ENCODE measurements at places on chromosomes 1 and 21.

DNA sequence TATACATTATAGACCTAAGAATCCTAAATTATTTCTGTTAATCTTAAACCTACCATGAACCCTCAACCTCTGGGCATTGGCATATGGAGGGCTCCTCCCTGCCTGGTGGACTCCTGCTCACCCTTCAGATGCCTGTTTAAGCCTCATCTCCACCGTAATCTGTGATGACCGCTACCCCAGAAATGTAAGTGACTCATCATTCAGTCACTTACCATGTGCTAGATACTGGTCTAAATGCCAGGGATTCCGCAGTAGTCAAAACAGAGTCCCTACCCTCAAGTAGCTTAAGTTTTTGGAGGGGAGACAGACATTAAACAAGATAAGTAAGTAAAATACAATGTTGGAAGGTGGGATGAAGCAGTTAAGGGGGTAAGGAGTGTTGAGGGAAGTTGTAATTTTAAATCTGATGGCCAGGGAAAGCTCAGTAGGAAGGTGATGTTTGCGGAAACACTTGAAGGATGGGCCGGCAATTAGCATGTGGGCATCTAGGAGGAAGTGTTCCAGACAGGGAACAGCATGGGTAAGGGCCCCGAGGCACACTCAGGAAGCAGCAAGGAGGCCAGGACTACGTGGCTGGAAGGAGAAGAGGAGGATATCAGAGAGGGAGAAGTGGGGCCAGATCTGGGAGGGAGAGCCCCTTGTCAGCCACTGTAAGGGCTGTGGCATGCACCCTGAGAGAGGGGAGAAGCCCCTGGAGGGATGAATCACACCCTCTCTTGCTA is 141.7 kb upstream of the HOOK1 start:
- DNase-seq, result no peak

GRCh38 chr1:150688763-150689162 is 8.2 kb downstream of the GOLPH3L start:
- no peak for DNase-seq

- DNase-seq, result no peak
These were observed 284.9 kb upstream of the RUNX1 start for GRCh38 chr21:35333831-35334618.

DNA sequence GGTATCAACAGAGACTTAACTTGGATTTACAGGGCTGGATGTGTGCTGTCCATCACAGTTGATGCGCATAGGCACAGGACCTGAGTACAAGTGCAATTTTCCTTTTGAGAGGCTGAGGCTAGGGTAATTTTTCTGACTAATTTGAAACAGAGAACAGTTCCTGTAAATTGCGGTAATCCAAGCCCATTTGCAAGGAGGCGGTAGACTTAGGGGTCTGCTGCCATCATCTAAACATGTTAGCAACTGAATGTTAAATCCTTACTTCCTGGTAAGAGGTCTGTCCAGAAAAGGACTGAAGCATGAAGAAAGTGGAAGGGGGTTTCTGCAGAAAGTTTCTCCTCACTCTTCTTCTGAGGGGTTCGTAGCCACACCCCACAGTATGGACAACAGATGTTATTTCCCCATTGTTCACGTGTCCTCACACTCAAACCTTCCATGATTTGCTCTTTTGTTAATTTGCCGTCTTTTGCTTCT is 23.7 kb upstream of the C1orf198 start:
- DNase-seq, result no peak

DNA sequence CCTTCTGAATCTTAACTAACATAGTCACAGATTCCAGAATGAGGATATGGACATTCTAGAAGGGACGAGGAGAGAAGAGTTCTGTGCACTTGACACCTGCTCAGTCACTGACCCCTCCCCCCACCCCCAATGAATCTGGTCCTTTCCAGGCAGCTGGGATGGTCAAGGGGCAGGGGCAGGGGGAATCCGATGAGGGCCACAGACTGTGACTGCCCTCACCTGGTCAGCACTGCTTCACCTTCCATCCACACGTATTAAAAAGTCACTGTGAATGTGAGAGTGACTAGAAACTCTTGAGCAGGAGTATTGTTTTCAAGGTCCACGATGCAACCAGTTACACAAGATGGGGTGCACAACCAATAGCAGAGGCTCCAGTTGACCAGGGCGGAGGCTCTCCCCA is 9.5 kb upstream of the PRAMEF12 start:
- no peak for DNase-seq

- DNase-seq, result no peak
These were observed 77.9 kb downstream of the ADARB1 start for GRCh38 chr21:45152265-45152746.

DNA sequence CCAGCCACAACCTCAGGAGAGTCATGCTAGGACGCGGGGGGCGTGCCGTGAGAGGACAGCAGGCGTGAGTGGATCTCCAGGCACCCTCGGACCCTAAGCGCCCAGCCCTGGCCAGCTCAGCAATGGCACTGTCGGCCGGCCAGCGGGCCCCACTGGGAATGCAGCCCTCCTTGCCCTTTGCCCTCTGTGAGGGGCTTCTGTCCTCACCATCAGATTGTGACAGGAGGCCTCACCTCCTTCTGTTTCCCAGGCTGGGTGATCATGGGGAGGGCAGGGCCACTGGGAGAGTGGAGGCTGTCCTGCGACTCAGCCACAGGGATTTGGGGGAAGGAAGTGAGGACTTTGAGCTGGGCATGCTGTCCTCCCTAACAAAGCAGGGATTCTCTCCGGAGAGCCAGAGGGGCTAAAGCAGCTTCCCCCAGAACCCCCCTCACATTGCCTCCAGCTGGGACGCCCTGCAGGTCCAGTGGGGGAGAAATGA is 6.6 kb upstream of the LRRC3 start:
- no peak for DNase-seq

DNA sequence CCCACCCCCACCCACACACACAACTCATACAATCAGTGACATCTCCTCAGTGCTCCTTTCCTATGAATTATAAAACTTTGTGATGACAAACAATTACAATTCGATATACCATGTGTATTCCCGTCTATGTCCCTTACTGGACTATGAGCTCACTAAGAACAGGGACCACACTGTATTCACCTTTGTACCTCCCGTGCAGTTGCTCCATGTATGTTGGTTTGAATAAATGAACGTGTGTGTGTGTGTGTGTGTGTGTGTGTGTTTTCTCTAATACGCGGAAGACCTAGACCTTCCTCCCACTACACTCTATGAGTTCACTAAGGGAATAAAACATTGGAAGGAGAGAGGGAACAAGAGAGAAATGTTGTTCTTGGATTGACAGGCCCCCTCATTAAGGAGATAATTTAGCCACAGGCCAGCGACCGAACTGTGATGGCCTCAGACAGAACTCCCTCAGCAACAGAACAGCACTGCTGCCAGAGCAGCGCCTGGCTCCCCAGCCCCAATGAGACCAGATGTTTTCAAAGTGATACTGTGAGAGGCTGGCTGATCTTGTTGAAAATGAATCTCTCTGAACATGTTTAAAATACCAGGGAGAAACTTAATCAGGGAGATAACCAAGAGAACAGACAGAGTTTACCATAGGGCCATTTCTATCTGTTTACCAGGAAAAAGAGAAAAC is 21.7 kb downstream of the BCAR3 start:
- DNase-seq, result no peak

DNA sequence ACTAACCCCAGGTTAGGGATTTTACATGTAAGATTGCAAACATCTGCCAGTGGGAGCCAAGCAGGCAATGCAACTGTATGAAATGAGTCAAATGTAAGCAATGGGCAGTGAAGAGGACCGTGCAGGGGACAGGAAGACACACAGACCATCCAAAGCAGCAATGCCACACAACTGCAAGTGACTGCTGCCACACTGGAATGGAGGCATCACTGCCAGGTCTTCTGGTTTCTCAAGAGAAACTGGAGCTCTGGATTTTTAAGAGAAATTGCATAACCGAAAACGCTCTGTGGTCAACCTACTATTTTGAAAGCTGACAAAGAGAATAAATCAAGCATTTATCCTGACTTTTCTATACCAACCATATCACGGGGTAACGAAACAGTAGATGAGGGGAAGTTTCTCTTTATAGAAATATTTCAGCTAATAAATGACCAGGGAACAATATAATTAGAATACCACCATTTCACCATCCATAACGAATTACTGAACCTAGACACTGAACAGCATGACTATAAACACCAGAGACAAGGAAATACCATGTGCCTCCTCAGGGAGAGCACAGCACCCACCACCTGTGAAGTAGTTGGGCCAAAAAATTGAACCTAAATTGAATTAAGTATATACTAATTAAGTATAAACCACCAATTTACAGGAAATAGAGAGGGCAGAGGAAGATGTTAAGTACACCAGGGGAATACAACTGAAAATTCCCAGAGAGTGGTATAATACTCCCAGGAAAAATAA is 4.4 kb downstream of the AK2 start:
- DNase-seq, result no peak

GRCh38 chr1:36737767-36738166 is 255.1 kb upstream of the CSF3R start:
- DNase-seq, result no peak

DNA sequence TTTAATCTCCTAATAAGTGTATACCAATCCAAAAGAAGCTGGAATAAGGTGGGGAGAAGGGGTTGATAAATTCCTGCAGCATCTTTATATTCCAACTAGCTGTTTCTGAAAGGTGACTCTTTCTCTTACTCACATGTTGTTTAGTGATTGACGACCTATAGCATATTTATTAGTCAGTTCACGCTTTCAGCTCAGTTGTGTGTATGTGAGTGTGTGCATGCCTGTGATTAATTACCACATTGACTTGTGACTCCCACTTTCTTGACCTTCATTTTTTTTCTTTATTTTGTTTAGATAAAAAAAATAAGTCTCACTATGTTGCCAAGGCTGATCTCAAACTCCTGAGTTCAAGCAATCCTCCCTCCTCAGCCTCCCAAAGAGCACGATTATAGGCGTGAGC is 44.4 kb downstream of the ATP2B4 start:
- DNase-seq, result no peak

GRCh38 chr1:234400773-234401172 is 27.5 kb downstream of the COA6 start:
- DNase-seq, result no peak

DNA sequence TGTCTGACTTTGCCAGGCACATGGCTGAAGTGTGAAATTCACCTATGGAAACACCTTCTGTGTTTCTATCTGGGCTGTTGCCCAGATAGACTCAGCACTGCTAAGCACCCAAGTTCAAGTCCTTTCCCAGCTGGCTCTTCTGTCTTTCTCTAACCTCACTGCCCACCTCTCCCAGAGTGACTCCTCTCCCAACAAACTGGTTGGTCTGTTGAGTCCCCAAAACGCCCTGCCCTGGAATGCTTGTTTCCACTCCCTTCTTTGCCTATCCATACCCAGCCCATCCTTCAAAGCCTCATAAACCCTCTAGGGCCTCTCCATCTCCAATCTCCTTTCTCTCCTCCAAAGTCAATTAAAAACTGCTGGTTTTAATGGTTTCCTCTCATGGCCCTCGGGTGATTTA is 15.6 kb downstream of the PLXNA2 start:
- no peak for DNase-seq

DNA sequence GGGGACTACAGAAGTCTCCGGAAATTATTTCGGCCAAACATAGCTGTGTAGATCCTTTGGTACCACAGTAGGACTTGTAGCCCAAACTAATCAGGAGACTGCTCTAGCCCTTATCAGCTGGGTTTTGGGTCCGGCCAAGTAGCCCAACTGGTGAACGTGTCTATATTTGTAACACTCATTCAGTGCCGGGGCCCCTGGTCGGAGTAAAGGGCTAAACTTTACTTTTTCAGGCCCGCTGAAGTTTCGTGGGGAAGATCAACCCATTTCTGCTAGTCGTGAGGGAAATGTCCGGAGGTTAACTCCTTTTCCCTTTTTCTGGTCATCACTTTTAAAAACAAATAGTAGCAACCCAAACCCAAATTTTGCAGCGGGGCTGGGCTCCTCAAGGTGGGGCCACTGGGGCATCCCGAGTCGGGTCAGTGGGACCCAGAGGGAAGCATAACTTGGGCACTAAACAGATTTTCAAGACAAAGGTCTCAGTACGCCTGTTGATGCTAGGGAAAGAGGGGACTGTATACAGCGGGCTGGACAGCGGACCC is 1.7 kb downstream of the LHX9 start:
- no peak for DNase-seq

- DNase-seq, result no peak
These were observed 179.6 kb downstream of the DHRS3 start for GRCh38 chr1:12438349-12438924.

DNA sequence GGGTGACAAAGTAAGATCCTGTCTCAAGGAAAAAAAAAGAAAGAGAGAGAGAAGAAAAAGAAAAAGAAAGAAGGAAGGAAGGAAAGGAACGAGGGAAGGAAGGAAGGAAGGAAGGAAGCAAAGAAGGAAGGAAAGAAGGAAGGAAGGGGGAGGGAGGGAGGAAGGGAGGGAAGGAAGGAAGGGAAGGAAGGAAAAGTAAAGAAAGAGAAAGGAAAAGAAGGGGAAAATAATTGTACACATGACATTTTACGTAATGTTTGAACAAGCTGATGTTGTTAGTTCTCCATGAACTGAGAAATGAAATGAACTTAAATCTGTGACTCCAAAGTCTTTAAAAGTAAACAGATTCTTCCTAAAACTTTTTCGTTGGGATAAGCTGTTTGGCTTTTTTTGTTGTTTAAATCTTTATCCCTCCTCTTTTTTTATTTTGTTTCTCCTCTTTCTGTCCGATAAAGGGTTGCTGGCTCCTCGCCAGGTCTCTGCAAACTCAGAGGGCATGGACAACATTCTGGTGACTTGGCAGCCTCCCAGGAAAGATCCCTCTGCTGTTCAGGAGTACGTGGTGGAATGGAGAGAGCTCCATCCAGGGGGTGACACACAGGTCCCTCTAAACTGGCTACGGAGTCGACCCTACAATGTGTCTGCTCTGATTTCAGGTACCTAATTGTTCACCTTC is 59.8 kb downstream of the IL12RB2 start:
- DNase-seq, result no peak

DNA sequence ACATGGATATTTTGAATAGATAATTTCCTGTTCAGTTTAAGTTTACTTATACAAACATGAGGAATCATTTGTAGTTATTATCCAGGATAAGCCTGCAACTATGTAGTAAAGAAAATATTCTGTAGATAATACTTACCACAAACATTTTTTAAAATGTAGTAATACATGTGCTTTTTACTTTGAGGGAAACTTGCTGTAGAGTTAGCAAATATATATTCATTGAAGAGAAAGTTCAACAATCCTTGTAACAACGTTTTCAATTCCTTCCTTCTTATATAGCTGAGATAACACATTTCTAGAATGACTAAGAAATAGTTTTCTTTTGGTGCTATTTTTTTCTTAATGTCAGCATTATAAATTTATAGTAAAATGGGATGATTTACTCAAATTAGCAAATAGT is 664.6 kb upstream of the ADAMTS5 start:
- peak; percentile 8 for DNase-seq

- no peak for DNase-seq
These were observed 18.0 kb downstream of the UMODL1 start for GRCh38 chr21:42089093-42089631.

All from fibroblast of skin of left biceps (primary cell).